ENCODE measurements at places on chromosomes 6 and 20.
A peak's percentile ranks its signal among the peaks of the same experiment; 100 is the strongest.

- DNase-seq = no peak
Measured at GRCh38 chr6:41599015-41599851, 39.0 kb upstream of the MDFI start.

- DNase-seq = no peak
Measured at GRCh38 chr6:51585264-51585663, 502.1 kb downstream of the PKHD1 start.

- no peak for DNase-seq
Measured at GRCh38 chr6:25963426-25964123, 973 bp downstream of the TRIM38 start.

DNA sequence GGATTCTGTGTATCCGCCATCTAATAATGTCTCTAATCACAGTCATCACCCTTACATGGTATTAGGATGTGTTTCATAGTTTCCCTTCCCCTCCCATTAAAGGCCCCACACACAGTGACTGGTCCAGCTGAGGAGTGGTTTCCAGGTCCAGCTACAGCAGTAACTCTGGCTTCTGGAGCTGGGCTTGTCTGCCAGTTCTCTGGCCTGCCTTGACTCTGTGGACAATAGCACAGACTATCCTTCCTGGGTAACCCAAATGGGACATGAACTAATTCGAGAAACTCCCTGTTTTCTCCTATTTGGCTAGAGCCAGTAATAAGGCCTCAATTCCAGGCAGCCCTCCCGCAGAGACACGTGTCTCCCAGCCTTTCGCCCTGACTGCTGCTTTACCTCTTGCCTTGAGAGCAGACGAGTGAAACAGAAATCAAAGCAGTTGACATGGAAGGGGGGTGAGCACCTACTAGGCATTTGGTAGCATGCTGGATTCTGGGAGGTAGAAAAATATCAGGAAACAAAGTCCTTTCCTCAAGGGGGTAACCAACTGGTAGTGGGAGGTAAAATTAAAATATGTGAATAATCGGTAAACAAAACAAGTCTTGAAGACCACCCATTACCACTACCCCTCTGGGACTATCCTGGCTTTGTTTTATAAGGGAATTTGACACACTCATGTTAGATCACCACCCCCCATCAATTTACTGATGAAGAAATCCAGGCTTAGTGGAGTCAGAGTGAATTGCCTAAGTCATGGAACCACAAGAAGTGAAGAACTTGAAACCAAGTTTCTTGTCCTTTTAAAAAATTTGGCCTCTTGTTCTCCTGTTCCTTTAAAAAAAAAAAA, 1.2 kb downstream of the TRAF3IP2 start:
- peak; percentile 23 for DNase-seq

DNA sequence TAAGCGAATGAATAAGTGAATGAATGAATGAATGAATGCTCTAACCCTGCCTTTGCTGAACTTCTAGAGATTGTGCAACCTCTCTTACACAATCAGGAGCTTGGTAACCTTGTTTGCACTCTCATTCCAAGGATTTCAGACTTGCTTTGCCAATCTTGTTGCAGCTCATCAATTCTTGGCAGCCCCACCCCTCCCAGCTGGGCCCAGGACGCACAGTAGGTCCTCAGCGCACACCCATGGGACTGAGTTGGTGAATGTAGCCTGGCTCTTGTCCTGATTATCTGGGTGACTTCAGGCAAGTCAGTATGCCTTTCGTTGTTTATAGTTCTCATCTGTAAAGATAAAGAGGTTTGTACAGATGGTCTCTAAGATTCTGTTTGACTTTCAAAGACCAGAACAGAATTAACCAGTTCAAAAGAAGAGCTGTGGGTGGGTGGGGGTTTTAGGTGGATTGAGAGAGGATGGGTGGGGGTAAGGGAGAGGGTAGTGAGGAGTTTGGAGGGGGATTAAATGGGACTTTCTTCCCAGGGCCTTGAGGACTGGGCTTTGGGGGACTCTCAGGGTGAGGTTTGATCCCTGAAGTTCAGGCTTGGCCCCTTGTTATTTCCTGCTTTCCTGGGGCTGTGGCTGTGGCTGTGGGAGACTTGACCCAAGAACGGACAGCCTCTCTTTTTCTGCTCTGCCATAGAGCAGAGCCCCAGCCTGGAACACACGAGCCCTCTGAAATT, 33.2 kb downstream of the VEGFA start:
- DNase-seq = no peak

- DNase-seq = no peak
Measured at GRCh38 chr6:45990162-45990561, 25.5 kb downstream of the CLIC5 start.

DNA sequence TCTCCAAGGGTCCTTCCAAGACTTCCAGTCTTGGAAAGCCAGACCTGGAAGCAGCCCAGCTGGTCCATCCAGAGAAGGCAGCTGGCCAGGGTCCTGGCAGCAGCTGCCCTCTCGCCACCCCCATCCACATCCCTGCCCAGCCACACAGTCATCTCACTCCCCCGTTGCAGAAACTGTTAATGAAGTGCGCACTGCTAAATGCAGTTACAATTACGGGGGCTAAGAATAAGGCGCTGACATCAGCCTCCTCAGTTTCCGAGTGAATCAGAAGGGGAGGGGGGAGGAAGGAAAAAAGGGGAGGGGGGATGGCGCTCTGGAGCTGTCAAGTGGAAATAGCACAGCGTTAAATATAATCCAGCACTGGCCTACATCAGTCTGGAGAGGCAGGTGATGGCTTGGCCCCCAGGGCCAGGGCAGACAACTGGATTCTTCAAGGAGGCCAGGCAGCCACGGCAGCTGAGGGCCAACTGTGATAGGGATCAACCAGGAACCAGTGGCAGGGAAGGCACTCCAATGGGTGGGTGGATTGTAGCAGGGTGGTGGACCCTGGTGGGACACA, 6.9 kb downstream of the RIMS4 start:
- no peak for DNase-seq

All from GM13977 (cell line).